ENCODE measurements at places on chromosomes 2 and 18.

DNA sequence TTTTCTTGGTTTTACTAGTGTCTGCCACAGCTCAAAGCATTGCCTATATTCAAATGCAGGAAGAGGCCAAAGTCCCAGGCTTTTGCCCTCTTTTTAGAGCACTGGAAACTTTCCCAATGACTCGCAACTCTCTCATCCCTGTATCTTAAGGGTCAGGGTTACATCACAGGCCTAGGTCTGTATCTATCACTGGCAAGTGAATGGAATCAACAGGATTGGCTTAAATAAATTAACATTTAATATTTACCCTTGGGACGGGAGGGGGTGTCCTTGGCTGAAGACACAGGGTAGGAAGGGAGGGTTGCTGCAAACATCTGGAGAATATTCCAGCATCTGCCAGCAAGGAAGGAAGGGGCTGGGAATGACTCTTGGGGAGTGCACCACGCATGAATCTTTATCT, 242.6 kb downstream of the SLC4A3 start:
- no peak for DNase-seq

DNA sequence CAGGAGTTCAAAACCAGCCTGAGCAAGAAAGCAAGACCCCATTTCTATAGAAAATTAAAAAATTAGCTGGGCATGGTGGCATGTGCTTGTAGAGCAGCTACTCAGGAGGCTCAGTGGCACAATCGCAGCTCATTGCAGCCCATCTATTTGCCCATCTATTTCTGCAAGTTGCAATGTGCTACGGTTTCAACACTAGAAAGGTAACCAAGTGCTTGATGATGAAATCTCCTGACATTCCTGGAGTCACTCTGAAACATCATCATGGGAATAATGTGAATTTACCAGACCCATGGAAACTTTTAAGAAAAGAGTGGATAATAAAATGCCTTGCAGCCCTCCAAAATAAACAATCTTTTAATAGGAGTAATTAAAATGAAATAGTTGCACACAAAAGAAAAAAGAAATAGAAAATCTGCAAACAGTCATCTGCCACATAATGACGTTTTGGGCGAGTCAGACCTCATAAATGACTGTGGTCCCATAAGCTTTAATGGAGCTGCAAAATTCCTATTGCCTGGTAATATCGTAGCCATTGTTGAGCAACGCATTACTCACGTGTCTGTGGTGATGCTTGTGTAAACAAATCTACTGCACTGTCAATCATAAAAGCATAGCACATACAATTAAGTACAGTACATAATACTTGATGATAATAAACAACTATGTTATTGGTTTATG, 46.6 kb upstream of the AMMECR1L start:
- DNase-seq: no peak

- no peak for DNase-seq
Measured at GRCh38 chr18:33459612-33460011, 19.1 kb upstream of the CCDC178 start.

GRCh38 chr2:205556841-205557539, 125.3 kb upstream of the NRP2 start:
- DNase-seq: no peak

GRCh38 chr18:9884090-9884489, 1.7 kb upstream of the TXNDC2 start:
- DNase-seq: no peak

GRCh38 chr2:12607971-12608370, 108.8 kb upstream of the TRIB2 start:
- DNase-seq: no peak

- DNase-seq: no peak
Measured at GRCh38 chr2:39816845-39817244, 37.8 kb upstream of the THUMPD2 start.

DNA sequence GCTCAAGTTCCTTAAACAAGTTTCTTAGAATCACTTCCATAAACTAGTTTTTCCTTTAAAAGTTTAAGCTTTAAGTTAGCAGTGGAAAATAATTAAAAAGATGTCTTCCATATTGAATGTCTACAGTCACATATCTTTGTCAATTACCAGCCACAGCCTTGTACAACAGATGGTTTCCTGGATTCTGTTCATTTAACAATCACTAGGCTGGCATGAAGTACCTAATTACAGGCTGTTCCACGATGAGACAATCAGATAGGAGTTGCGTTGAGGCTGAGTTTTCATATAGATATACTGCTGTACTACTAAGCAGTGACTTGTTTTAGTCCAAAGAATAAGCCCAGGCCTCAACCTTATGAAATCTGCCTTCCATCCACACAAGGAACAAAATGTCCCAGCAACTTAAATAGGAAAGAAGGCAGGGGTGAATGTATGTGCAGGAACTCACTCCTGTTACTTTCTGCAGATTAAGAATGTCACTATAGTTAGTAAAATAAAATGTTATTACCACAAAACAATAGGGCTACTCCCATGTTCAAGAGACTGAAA, 131.0 kb downstream of the ZAP70 start:
- DNase-seq: no peak

GRCh38 chr18:35756506-35757117, 175.1 kb downstream of the GALNT1 start:
- no peak for DNase-seq

- DNase-seq: no peak
Measured at GRCh38 chr2:54599914-54600313, 123.5 kb upstream of the EML6 start.

DNA sequence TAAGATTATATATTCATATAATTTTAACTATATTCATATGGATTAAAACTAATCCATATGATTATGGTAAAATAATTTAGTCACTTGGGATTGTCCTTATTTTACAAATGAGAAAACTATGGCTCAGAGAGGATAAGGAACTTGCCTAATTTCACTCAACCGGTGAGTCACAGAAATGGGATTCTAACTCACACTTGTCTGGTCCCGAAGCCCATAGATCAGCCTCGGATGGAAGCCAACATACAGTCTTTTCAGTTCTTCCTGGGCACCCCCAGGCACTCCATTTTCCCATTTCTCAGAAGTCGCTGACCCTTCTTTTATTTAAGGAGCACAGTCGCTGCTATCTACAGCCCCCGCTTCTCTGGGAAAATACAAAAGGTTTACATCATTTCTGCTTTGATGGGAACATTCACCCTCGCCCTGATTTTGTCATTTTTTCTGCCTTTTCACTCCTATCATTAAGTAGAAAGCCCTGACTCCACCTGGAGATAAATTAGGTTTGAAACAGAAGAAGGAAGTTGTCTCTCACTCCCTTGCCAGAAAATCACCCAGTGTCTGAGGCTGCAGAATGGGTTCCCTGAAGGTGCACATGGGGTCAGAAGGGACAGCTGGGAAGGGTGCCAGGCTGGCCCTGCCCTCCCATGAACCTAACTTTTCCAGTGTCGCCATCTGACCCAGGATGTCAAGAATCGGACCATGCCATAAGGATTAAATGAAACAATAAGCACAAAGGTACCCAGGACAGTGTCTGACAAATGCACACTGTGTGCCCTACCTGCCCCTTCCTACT, 36.6 kb downstream of the CYP1B1 start:
- DNase-seq: no peak

GRCh38 chr18:47901624-47902362, 28.7 kb downstream of the SMAD2 start:
- no peak for DNase-seq

- no peak for DNase-seq
Measured at GRCh38 chr18:78303519-78304191, 676.0 kb upstream of the SALL3 start.

DNA sequence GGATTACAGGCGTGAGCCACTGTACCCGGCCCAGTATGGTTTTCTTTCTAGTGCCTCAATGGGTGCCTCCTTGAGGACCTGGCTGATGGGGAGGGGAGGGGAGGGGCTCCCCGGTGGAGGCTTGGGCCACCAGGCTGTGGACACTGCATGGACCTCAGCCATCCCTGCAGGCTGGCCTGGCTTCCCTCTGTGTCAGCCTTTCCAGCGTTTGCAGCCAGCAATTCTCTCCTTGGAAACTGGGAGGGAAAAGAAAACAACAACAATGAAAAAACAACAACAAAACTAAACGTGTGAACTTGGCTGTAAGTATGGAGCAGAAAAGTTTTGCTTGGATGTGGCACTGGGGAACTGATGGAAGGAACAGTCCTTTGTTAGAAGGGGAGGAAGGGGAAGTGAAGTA, 159.3 kb downstream of the GLI2 start:
- no peak for DNase-seq

DNA sequence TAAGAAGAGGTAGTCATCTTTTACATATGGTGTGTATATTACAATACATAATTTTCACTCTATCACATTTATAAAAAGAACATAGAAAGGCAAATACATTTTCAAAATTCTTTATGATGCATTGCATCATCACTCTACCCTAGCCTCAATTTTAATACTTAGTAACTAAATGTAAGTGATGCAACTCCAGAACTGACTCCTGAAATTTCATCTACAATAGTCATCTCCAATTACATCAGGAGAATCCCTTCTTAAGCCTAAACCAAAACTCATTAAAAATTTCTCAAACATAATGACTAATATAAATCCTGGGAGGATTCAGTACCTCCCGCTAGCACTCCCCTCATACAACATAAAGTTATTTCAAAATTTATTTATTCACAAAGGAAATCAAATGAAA, 15.9 kb downstream of the TMX3 start:
- no peak for DNase-seq

DNA sequence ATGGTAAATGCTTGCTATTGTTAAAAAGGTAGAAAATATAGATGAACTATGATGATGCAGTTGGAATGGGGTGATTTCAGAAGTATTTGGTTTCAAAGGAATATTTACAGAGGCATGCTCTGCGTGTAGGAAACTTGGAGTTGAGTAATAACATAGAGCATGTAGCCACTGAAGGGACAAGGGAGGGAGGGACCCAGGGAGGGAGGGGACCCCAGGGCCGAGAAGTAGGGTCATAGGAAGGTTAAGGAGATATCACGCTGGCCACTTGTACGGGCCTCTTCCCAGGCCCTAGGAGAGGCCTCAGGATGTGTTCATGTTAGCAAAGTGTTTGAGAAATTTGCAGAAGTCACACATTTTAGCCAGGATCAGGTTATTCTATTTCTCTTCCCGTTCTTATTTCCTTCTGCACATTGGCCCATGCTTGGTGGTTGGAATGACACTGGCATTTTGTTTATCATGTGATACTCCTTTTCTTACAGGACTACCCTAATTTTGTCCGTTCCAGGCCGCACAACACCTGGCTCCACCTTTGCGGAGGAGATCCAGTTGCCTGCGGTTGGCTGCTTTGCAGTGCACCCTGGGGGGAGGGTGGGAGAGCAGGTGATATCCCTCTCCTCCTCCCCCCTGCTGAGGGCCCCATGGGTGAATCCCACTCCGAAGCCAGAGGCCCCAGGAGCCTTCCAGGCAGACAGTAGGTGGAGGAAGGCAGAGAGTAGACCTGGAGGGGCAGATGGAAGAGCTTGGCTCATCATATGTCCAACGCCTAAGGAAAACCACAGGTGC, 16.9 kb upstream of the ACKR3 start:
- DNase-seq: no peak

- no peak for DNase-seq
Measured at GRCh38 chr18:5294457-5295230, 882 bp downstream of the ZBTB14 start.

DNA sequence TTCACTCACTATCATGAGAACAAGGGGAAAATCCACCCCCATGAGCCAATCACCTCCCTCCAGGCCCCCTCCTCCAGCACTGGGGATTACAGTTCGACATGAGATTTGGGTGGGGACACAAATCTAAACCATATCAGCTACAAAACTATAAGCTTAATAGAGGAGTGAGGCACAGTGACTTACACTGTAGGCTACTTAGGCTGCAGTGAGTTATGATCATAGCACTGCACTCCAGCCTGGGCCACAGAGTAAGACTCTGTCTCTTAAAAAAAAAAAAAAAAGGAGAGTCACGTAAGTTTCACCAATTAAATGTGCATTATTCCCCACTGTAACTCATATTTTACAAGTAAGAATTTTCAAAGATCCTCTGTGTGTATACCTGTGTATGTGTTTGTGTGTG, 26.2 kb upstream of the COLEC12 start:
- DNase-seq: no peak

- DNase-seq: no peak
Measured at GRCh38 chr2:118363604-118364003, 275.3 kb downstream of the INSIG2 start.

DNA sequence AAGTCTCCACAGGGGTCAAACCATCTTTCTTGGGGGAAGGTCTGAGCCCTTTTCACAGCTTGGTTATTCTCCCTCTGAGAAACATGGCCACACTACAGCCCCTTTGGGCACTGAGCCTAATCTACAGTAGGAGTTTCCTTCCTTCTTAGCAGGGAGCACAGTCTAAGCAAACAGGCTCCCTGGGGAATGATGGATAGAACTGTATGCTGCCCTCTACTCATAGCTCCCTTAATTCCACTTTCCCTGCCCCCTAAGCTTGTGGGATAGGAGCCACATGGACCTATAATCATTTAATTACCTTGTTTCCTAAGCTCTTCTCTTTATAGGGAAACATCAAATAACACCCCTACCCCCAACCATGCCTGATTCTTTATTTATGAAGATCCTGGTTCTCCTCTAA, 442.1 kb upstream of the MEX3C start:
- DNase-seq: no peak

GRCh38 chr2:18803141-18803939, 214.0 kb upstream of the NT5C1B start:
- DNase-seq: no peak

DNA sequence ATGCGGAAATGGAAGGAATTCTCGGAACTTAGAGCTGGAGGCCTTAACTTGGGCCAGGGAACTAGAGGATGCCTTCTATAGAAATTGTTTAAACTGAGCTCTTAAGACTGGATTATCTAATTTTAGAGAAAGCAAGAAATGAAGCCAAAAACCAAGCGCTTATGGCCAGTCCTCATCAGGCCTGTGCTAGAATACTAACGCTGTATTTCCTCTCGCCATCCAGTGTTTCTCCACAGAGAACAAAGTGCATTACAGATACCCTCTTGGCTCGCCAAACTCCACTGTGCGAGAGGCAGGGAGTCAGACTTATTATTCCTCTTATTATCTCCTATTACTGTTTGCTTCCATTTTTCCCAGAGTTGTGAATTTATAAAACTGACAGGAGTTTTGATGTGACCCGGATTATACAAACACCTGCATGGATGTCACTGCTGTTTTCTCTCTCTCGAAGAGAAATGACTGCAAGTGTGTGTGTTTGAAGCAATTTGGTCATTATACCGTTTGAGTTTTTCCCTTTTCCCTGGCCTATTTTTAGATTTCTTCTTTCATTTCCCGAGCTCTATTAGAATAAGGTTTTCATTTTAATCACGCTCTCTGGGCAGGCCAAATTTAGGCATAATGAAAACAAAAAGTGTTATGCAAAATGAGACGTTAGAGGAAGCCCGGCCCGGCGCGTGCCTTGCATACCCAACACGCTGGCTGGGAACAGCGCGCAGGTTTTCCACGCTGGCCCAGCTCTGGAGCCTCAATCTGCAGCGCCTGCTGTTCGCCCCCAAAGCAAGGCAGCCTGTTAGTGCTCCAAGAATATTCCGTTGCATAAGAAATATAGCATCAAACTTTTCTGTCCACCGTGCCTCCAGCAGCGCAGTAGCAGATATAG, 103.3 kb downstream of the ALK start:
- DNase-seq: no peak

DNA sequence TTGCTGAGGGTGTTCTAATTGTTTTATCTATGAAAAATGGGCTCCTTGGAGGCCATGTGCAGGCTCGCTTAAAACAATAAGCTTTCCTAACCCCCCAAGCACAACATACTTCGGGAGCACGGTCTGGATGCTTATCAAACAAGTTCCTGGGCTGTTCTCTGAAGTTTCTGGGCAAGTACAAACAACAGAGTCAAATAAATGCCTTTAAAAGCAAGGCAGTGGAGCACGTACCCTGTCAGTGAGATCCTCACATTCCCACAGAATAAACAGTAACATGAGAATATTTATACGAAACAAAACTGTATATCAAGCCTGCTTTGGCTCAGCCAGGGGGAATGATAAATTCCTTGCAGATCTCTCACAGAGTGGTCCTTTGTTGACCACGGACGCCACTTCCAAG, 44.8 kb downstream of the FTCDNL1 start:
- DNase-seq: no peak

Data from cortex of kidney (tissue), 1 donor.